ENCODE measurements at places on chromosomes 12 and 14. TPM values are rescaled to one million over a fixed set of nuclear protein-coding genes. Genes with fewer than 3 reads are reported as not detected.
A peak's percentile ranks its signal among the peaks of the same experiment; 100 is the strongest.

The PRB2 gene
- total RNA-seq, result not detected

The CLEC6A gene
- not detected for total RNA-seq

The RD3L gene
- total RNA-seq, result not detected

The MMP19 gene
- 8.9 TPM for total RNA-seq

The LIN7A gene
- 7.4 TPM for total RNA-seq

The OR4E2 gene
- total RNA-seq, result not detected

- DNase-seq, result no peak
- H3K4me1 ChIP-seq, result no peaks in the 10 kb centered on the region
- no peak overlapping the region for H3K27ac ChIP-seq
- H3K4me3 ChIP-seq, result no peak overlapping the region
- H3K27me3 ChIP-seq, result no peaks in the 10 kb centered on the region
Measured at GRCh38 chr12:91023326-91024004, 18.7 kb upstream of the EPYC start.

DNA sequence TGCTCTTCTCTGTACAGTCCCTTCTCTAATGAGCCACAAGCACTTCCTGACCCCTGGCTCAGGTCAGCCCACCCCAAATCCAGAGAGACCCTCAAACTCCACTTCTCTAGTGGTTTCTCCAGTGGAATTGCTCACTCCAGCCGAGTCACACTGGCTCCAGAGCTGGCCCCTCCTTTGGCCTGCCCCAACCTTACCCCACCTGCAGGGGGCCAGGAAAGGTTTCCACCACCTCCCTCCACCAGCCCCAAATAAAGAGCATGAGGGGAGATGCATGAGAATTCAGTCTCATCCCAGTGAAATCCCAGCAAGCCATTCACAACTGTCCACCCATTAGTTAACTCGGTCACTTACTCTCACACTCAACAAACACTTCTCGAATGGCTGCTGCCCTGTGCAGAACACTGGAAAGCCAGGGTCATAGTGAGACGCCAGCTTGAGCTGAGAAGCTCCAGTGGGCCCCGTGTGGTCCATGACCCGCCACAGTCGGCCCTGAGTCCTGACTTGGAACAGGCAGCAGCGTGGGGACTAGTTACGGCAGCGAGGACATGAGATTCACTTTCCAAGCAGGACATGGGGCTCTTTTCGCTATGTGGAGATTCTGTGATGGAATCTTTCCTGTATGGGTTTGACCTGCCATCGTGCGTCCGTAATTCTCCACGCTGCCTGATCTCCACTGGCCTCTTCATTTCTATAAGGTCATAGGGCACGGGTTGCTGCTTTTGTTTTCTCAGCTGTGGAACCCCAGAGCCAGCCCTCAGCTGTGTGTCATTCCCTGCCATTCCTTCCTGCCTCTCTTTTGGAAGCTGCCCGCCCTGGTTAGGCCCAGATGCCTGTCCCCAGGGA is 44.2 kb downstream of the SLC6A12 start:
- H3K36me3 ChIP-seq, result no peaks in the 10 kb centered on the region
- H3K27ac ChIP-seq, result no peak overlapping the region
- no peaks in the 10 kb centered on the region for H3K27me3 ChIP-seq
- DNase-seq, result no peak

- no peak overlapping the region for H3K4me3 ChIP-seq
- no peaks in the 10 kb centered on the region for H3K4me1 ChIP-seq
- H3K36me3 ChIP-seq, result no peaks in the 10 kb centered on the region
- DNase-seq, result peak; percentile 41
- no peak overlapping the region for H3K27ac ChIP-seq
Measured at GRCh38 chr12:13959131-13959723, 22.2 kb downstream of the GRIN2B start.

GRCh38 chr12:110782094-110782493 is 39.4 kb upstream of the PPP1CC start:
- DNase-seq, result no peak
- no peak overlapping the region for H3K4me3 ChIP-seq
- no peak overlapping the region for H3K27ac ChIP-seq
- H3K27me3 ChIP-seq, result no peaks in the 10 kb centered on the region

GRCh38 chr12:41121374-41121773 is 66.7 kb upstream of the PDZRN4 start:
- H3K27ac ChIP-seq, result no peak overlapping the region
- H3K27me3 ChIP-seq, result no peaks in the 10 kb centered on the region
- no peak for DNase-seq
- no peaks in the 10 kb centered on the region for H3K36me3 ChIP-seq

DNA sequence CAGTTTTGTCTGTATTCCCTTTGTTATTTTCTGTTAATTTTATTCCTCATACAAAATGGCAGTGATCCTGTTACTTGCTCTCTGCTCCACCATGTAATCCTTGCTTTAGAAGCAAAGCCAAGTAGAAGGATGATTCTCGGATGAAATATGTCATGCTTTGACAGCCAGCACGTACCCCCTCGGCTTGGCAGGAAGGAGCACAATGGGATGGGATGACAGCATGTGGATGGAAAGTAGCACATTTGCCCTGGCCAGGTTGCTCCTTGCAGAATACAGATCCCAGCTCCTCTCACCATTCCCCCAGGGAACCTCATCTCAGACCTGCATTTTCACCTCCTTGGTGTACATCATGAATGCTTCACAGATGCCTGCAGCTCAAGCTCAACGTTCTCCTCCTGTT is 35.1 kb upstream of the ATF1 start:
- no peaks in the 10 kb centered on the region for H3K27me3 ChIP-seq
- H3K27ac ChIP-seq, result no peak overlapping the region
- H3K4me1 ChIP-seq, result no peaks in the 10 kb centered on the region
- no peaks in the 10 kb centered on the region for H3K36me3 ChIP-seq
- DNase-seq, result no peak

- no peaks in the 10 kb centered on the region for H3K27me3 ChIP-seq
- no peak overlapping the region for H3K27ac ChIP-seq
- peaks cover 3% of the 10 kb centered on the region for H3K4me1 ChIP-seq
- H3K36me3 ChIP-seq, result no peaks in the 10 kb centered on the region
Measured at GRCh38 chr14:53128303-53129028, 24.7 kb downstream of the DDHD1 start.

DNA sequence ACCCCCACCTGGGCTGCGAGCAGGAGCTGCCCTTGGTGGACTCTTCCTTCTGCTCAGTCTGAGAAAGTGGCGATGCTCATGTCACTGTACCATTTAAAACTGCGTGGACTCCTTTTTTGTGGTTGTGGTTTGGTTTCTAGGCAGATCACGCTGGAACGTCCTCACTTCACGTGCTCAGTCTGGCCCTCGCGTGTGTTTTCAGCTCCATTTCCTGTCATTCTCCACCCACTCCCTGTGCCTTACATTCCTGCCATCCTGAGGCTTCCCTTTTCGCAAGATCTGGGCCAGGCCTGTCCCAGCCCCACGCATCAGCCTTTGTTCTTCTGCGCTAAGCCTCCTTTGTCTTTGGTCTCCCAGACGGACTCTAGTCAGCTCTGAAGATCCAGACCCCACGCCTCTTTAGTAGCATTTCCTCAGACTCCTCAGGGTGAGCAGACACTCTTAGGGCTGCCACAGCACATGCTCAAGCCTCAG is 105.4 kb downstream of the FBXL14 start:
- H3K27me3 ChIP-seq, result no peaks in the 10 kb centered on the region
- no peak overlapping the region for H3K27ac ChIP-seq
- no peaks in the 10 kb centered on the region for H3K4me1 ChIP-seq
- H3K4me3 ChIP-seq, result no peak overlapping the region

- H3K27me3 ChIP-seq, result no peaks in the 10 kb centered on the region
- no peaks in the 10 kb centered on the region for H3K36me3 ChIP-seq
- DNase-seq, result no peak
- H3K27ac ChIP-seq, result no peak overlapping the region
Measured at GRCh38 chr12:123952037-123952436, 20.6 kb downstream of the CCDC92 start.

DNA sequence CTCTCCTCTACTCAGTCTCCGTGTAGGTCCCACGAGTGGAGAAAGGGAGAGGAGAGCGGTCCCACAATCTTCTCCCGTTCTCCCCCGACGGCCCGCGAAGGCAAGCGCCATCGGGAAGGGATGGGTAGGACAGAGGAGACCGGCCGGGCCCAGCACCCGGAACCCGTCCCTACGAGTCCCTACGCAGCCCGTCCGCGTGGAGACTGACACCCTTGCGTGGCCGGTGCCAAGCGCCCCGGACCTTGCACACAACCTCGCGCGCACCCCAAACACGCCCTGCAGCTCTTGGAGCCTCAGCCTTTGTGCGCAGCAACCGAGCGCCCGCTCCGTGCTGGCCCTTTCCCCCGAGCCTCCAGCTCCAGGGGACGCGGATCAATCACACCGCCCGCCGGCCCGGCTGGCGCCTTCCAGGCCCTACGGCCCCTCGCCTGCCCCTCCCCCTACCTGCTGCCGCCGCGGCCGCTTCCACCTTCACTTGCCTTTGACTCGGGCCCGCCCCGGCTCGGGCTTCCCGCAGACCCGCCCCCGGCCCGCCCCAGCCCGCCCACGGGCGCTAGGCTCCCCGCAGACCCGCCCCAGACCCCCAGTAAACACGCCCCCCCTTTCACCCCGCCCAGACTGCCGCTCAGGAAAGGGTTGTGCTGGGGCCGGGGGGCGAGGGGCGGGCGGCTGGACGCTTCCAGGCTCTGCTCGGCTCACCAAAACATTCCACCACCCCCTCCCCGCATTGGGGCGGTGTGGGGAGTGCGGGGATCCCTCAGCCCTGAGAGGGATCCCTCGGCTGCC is at the start of gene NDRG2:
Gene NDRG2 (minus strand): TSS at position 477 of the 786 bp plus-strand sequence. CDS start 1,746 bp downstream, outside the sequence.
- no peaks in the 10 kb centered on the region for H3K36me3 ChIP-seq
- H3K27ac ChIP-seq, result peak within 1 kb of the TSS; percentile 93
- peak; percentile 90 for DNase-seq
- H3K27me3 ChIP-seq, result no peaks in the 10 kb centered on the region

GRCh38 chr14:54776361-54777001 is 126.1 kb downstream of the GCH1 start:
- no peak overlapping the region for H3K27ac ChIP-seq
- H3K4me1 ChIP-seq, result peaks cover 25% of the 10 kb centered on the region
- no peaks in the 10 kb centered on the region for H3K36me3 ChIP-seq
- no peak overlapping the region for H3K4me3 ChIP-seq
- no peaks in the 10 kb centered on the region for H3K27me3 ChIP-seq

DNA sequence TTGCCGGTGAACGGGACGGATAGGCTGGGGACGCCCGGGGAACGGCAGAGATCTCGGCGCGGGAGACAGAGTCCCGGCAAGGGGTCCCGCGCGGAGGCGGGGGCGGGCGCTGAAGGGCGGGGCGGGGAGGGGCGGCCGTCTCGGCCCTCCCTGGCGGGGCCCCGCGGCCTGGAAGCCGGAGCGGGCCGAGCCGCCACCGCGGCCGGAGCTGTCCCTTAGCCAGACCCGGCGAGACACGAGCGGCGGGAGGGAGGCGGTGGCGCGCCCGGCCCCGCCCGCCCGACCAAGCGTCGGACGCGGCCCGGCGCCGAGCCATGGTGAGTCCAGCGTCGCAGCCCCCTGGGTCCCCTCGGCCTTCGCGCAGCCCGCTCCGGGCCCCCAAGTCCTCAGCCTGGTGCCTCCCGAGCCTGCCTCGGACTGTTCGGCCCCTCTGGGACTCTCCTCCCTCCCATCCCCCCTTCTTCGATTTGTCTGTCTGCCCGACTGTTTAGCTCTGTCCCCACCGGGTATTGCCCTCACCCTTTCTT is at the start of gene ARHGEF40:
Gene ARHGEF40 (plus strand): TSS at position 222 of the 527 bp plus-strand sequence. CDS start 93 bp downstream, at position 315.
- H3K4me1 ChIP-seq, result peaks cover 22% of the 10 kb centered on the region
- H3K27ac ChIP-seq, result peak within 1 kb of the TSS; percentile 93
- H3K4me3 ChIP-seq, result peak within 1 kb of the TSS; percentile 90
- peak; percentile 69 for DNase-seq

DNA sequence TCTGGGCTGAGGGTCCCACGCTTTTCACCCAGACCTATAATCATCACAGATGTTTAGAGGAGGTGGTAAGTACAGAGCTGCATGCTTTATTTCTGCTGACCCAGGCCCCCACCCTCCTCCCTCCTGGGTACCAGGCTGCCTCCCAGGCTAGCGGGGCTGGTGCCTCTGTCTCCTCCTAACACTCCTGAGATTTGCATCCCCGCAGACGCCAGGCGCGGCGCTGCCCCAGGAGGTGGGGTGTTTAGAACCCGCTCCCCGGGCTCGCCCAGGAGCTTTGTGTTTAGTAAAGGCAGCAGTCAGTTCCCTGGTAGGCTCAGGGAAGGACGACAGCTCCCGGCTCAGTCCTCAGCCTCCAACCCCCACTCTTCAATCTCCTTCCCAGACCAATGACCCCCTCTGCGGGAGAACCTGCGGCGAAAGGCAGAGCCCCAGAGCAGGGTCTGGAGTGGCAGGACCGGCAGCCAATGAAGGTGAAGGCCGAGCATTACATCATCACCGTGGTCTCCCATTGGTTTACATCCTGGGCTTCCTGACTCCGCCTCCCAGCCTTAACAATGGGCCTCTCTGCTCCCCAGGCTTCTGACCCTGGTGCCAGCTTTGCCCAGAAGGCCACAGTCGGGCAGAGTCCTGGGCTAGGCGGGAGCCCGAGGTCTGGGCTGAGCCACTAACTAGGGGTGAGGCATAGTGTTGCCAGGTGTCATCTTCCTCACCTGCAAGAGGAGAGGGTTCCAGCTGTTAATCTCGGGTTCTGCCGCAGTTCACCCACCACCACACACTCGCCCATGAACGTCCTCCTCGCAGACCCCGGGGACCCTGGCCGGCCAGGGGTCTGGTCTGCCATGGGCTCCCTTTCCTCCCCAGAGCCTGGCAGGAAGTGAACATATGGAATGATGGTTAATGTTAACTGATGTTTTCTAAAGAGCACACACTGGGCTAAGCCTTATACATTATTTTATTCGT is 57.5 kb downstream of the CALM1 start:
- H3K4me1 ChIP-seq, result peaks cover 7% of the 10 kb centered on the region
- H3K27ac ChIP-seq, result peak overlapping the region; percentile 62
- no peaks in the 10 kb centered on the region for H3K27me3 ChIP-seq
- peak; percentile 88 for DNase-seq
- H3K36me3 ChIP-seq, result no peaks in the 10 kb centered on the region

DNA sequence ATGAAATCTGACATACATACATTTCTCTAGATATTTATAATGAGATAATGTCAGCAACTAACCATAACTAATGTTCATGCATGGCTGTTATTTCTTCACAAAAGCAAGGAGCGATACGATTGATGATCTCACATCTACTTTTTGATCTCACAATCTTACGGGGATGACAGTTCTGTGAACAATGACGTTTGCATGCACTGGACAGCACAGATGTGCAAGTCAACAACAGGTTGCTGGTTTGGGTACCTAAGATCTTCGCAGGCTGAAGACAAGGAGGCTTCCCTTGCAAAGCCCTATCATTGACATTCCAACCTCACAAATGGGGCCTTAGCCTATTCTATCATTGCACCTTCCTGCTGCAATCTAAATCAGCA is 53.6 kb downstream of the C12orf42 start:
- no peaks in the 10 kb centered on the region for H3K36me3 ChIP-seq
- no peaks in the 10 kb centered on the region for H3K27me3 ChIP-seq
- H3K4me1 ChIP-seq, result no peaks in the 10 kb centered on the region
- no peak for DNase-seq

GRCh38 chr12:96375841-96376604 is 24.2 kb downstream of the CDK17 start:
- H3K27ac ChIP-seq, result peak overlapping the region; percentile 67
- peaks cover 39% of the 10 kb centered on the region for H3K4me1 ChIP-seq
- DNase-seq, result no peak
- H3K36me3 ChIP-seq, result no peaks in the 10 kb centered on the region
- H3K27me3 ChIP-seq, result no peaks in the 10 kb centered on the region
